ENCODE measurements at places on chromosomes 4 and X. TPM values are rescaled to one million over a fixed set of nuclear protein-coding genes. Genes with fewer than 3 reads are reported as not detected.

GRCh38 chr4:58070726-58071125 lies 960.5 kb upstream of the IGFBP7 start:
- H3K4me3 ChIP-seq = no peak overlapping the region
- no peaks in the 10 kb centered on the region for H3K27me3 ChIP-seq
- no peak for DNase-seq

- no peaks in the 10 kb centered on the region for H3K36me3 ChIP-seq
- DNase-seq = no peak
- no peak overlapping the region for H3K4me3 ChIP-seq
- H3K4me1 ChIP-seq = no peaks in the 10 kb centered on the region
- no peaks in the 10 kb centered on the region for H3K27me3 ChIP-seq
Observed at GRCh38 chrX:4971646-4972045, 1257.0 kb downstream of the NLGN4X start.

GRCh38 chrX:68916891-68917290 lies 88.1 kb downstream of the EFNB1 start:
- no peaks in the 10 kb centered on the region for H3K36me3 ChIP-seq
- no peak overlapping the region for H3K4me3 ChIP-seq
- H3K27ac ChIP-seq = no peak overlapping the region
- H3K4me1 ChIP-seq = peaks cover 4% of the 10 kb centered on the region
- H3K27me3 ChIP-seq = no peaks in the 10 kb centered on the region
- DNase-seq = no peak

GRCh38 chrX:129959493-129959832 lies 23.0 kb upstream of the BCORL1 start:
- DNase-seq = no peak
- H3K27ac ChIP-seq = no peak overlapping the region
- no peaks in the 10 kb centered on the region for H3K36me3 ChIP-seq
- H3K4me3 ChIP-seq = no peak overlapping the region

DNA sequence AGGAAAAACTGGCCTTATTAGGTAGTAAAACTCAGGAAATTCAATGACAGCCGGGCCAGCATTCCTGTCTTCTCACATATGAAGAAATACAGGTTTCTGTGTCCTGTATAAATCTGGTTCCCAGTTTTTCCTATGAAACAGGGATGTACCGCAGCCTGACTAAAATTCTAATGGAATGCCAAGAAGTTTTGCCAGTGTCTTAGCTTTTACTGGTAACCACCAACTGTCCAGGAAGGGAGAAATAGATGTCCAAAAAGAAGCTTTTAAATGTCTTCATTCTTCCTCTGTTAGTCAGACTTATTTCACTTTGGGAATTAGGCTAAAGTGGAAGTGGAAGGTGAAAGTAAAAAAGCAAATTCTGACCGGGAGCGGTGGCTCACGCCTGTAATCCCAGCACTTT lies 108.0 kb upstream of the TBL1X start:
- no peaks in the 10 kb centered on the region for H3K27me3 ChIP-seq
- DNase-seq = no peak
- no peak overlapping the region for H3K4me3 ChIP-seq
- peaks cover 45% of the 10 kb centered on the region for H3K4me1 ChIP-seq

DNA sequence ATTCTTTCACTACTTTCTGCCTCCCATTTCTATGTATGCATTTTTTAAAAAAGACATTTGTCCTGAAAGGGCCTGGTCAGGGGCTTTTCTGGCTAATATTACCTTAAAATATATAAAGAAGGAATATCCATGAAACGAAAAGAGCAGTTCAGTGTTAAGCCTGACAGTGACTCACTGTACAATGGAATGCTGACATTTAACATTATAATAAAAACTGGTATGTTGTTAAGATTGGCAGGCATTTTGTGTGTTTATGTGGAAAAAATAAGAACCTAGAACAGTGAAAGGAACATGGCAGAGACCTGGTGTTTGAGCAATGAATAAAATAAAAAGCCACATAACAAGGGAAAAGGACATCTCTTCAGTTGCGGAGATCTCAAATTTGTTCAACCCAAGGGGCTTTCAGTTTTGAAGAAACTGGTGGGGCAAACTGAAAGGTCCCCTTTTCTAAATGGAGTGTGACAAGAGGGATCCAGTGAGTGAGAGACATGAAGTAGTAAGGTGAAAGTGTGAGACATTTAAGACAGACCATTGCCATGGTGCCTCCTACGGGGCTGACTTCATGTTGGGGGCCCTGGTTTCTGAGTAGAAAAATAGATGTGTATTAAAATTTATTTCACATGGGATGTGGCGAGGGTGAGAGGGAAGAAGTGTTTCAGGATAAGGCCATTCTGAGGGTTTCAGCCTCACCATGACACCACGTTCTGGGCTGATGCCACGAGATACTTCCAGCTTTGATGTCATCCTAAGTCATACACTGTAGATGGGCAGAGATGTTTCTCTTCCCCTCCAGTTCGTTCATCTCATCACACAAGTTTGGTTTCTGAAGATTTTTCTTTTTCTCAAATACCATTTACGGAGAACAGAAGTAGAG lies 324.9 kb downstream of the PPP3CA start:
- H3K27ac ChIP-seq = no peak overlapping the region
- no peaks in the 10 kb centered on the region for H3K27me3 ChIP-seq
- H3K36me3 ChIP-seq = peaks cover 41% of the 10 kb centered on the region
- no peak for DNase-seq
- peaks cover 60% of the 10 kb centered on the region for H3K4me1 ChIP-seq
- H3K4me3 ChIP-seq = no peak overlapping the region

GRCh38 chr4:22462688-22463087 lies 53.2 kb downstream of the ADGRA3 start:
- H3K36me3 ChIP-seq = no peaks in the 10 kb centered on the region
- H3K27me3 ChIP-seq = no peaks in the 10 kb centered on the region
- DNase-seq = no peak
- H3K27ac ChIP-seq = no peak overlapping the region
- H3K4me1 ChIP-seq = no peaks in the 10 kb centered on the region
- no peak overlapping the region for H3K4me3 ChIP-seq

- H3K4me1 ChIP-seq = no peaks in the 10 kb centered on the region
- no peaks in the 10 kb centered on the region for H3K36me3 ChIP-seq
- H3K27me3 ChIP-seq = no peaks in the 10 kb centered on the region
- no peak overlapping the region for H3K27ac ChIP-seq
Observed at GRCh38 chrX:149198980-149199732, 305.9 kb downstream of the IDS start.

DNA sequence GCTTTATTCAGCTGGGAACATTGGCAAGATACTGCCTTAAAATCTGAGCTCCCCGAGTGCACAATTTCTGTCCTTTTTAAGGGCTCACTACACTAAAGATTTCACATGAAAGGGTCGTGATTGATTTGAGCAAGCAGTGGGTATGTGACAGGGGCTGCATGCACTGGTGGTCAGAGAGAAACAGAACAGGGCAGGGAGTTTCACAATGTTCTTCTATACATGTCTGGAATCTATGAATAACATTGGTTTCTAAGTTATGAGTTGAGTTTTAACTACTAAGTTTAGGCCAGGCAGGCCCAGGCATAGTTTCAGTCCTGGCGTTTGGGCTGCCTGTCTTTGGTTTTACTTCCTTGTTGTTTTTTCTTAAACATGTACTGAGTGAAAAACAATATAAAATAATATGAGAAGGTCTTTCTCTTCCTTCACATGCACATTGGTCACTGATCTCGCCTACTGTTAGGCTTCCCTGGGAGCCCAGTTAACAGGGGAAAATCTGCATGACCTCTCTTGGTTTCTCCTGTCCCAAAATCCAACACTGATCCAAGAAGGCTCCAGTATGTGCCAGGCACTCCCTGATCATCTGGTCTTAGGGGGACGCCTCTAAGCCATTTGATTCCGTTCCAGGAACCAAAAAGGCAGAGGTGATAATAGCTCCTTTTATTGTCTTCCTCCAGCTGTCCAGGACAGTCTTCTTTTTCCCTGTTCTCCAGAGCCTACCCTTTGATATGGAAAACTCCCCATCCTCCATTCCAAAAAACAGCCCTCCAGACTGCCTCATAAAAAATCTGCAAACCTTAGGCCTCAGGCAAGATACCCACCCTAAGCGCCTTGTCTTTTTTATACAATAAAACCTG lies at the start of gene UGT2B17:
TSS of gene UGT2B17 (minus strand) at position 51 of the 854 bp plus-strand sequence. CDS start 7,838 bp downstream, outside the sequence.
- DNase-seq = no peak
- H3K36me3 ChIP-seq = no peaks in the 10 kb centered on the region
- no peak within 1 kb of the TSS for H3K27ac ChIP-seq
- no peaks in the 10 kb centered on the region for H3K27me3 ChIP-seq
- no peaks in the 10 kb centered on the region for H3K4me1 ChIP-seq
- no peak within 1 kb of the TSS for H3K4me3 ChIP-seq

- no peaks in the 10 kb centered on the region for H3K36me3 ChIP-seq
- no peak overlapping the region for H3K27ac ChIP-seq
- no peaks in the 10 kb centered on the region for H3K4me1 ChIP-seq
Observed at GRCh38 chrX:114077773-114078172, 506.1 kb upstream of the HTR2C start.

GRCh38 chrX:16920075-16920474 lies 26.4 kb upstream of the REPS2 start:
- no peaks in the 10 kb centered on the region for H3K4me1 ChIP-seq
- H3K27me3 ChIP-seq = peaks cover 3% of the 10 kb centered on the region
- H3K27ac ChIP-seq = no peak overlapping the region
- no peaks in the 10 kb centered on the region for H3K36me3 ChIP-seq
- H3K4me3 ChIP-seq = no peak overlapping the region

DNA sequence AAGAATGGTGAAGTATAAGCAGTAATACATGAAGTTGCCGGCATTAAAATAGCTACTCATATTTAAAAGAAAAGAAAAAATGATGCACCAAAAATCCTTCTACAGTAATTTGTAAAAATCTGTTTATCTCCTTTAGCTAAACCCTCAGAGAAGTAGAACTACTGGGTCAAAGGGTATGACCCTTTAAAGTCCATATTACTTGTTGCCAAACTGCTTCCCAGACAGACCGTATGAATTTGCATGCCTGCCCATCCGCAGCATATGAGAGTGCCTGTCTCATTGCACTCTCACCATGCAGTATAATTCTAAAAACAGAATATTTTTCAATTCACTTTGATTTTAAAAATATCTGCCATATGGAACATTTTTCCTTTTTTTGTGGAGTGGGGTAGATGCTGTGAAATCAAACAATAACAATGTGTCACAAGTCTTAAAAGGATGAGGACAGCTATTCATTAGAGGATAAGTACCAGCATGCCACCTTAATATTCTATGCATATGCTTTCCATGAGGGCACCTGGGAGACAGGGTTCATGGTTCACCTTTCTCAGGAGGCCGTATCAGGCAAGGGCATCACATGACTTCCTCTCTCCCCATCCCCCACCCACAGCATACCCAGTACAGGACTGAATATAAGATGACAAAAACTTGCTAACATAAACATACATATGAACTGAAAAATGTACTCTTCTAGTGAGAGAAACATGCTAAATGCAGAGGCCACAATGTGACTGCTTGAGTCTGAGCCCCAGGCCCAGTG lies 17.8 kb downstream of the ZDHHC9 start:
- peaks cover 23% of the 10 kb centered on the region for H3K4me1 ChIP-seq
- H3K4me3 ChIP-seq = no peak overlapping the region
- no peak overlapping the region for H3K27ac ChIP-seq
- peaks cover 14% of the 10 kb centered on the region for H3K36me3 ChIP-seq

GRCh38 chrX:104370089-104370488 lies 115.4 kb upstream of the ESX1 start:
- H3K36me3 ChIP-seq = no peaks in the 10 kb centered on the region
- H3K27ac ChIP-seq = no peak overlapping the region
- no peak for DNase-seq
- peaks cover 2% of the 10 kb centered on the region for H3K27me3 ChIP-seq

DNA sequence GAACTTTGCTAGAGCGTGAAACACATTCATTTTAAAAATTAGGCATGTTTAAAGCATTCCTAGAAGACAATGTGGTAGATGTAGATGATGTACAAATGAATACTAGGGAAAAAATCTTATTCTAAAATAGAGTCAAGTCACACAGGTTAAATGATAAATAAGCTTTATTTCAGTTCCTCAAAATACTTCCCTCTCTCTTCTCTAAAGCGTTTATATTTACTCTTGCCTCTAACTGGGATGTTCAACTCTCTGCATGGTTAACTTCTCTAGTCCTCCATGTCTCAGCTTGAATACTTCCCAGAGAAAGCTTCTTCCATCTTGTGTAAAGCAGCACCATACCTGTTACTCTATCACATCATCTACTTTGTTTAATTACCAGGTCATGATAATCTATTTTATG lies 30.9 kb upstream of the GLRA3 start:
- no peak for DNase-seq
- H3K27ac ChIP-seq = no peak overlapping the region
- no peaks in the 10 kb centered on the region for H3K27me3 ChIP-seq
- no peaks in the 10 kb centered on the region for H3K36me3 ChIP-seq
- no peak overlapping the region for H3K4me3 ChIP-seq

DNA sequence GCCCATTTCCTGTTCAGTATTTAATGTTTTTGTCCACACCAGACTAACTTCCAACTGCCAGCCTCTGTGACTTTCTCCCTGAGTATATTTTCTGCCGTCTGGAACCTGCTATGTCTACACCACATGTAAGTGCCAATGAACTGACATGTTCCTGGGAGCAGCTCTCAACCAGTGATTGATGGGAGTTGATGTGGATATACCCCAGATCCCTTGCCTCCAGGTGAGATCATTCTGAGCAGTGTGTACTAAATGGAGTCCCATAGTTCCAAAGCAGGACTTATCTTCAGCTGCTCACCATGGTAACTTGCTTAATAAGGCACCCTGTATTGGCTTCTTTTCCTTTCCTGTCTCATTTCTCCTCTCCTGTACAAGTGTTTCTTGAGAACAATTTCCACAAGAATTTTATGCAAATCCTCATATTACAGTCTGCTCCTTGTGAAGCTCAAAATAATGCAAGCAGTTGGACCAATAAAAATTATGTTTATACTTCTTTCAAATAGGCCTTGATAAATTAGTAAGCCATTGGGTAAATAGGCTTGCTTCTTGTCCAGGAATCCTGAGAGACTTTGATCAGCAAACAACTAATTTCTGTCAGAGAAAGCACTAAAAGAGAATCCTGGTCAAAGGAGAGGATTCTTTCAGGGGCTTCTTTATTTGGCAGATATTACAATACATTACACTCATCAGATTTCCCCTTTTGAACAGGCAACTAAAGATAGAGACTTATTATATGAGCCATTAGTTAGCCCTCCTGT lies 911.7 kb upstream of the NDST4 start:
- no peak for DNase-seq
- H3K4me3 ChIP-seq = no peak overlapping the region
- H3K4me1 ChIP-seq = no peaks in the 10 kb centered on the region
- H3K27ac ChIP-seq = no peak overlapping the region
- H3K36me3 ChIP-seq = no peaks in the 10 kb centered on the region

GRCh38 chrX:20369468-20369867 lies 102.8 kb upstream of the RPS6KA3 start:
- no peak for DNase-seq
- no peaks in the 10 kb centered on the region for H3K36me3 ChIP-seq
- H3K27ac ChIP-seq = no peak overlapping the region
- peaks cover 4% of the 10 kb centered on the region for H3K27me3 ChIP-seq
- no peaks in the 10 kb centered on the region for H3K4me1 ChIP-seq
- H3K4me3 ChIP-seq = no peak overlapping the region

GRCh38 chrX:125627676-125628075 lies 308.0 kb downstream of the TEX13C start:
- DNase-seq = no peak
- no peaks in the 10 kb centered on the region for H3K36me3 ChIP-seq
- no peak overlapping the region for H3K27ac ChIP-seq
- no peaks in the 10 kb centered on the region for H3K27me3 ChIP-seq
- no peak overlapping the region for H3K4me3 ChIP-seq
- H3K4me1 ChIP-seq = no peaks in the 10 kb centered on the region

The MAOB gene
- total RNA-seq = not detected

The ARMCX4 gene
- total RNA-seq = 2.8 TPM

The MAGEA4 gene
- total RNA-seq = not detected

Measured in activated CD4-positive, alpha-beta memory T cell treated with anti-CD3 and anti-CD28 coated beads, Interleukin-2, amount 10 ng/mL, durations not matched to agents 7 days and 5 days (primary cell).